ENCODE measurements at places on chromosomes 16 and 17.

GRCh38 chr17:2023692-2024571, 1.2 kb downstream of the RTN4RL1 start:
- peak; percentile 44 for DNase-seq

DNA sequence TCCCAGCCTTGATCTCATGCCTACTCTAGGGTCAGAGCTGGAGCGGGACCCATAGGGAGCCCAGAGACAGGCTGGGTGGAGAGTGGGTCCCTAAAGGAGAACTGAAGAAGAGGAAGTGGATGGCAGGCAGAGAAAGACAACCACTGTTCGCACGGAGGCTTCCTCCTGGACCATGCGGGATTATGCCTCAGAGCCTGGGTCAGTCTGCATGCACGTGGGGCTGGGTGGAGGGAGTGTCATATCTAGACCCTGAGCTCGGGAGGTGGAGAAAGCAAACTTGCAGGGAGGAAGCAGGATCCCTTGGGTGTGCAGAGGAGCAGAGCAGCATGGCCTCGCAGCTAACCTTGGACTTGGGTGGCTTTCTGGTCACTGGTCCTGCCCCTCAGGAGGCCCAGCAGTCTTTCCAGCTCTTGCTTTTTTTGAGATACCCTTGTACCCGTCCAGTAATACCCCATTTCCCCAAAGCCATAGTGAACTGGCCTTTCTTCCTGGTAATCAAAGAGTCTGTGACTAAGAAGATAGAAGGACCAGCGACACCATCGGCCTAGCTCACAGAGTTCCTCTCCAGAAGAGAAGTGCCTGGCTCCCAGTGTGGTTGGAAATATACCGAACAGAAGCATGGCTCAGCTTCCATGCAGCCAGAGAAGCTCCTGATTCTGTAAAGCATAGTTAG, 344.2 kb downstream of the CPPED1 start:
- no peak for DNase-seq

- no peak for DNase-seq
Observed at GRCh38 chr17:61783556-61784304, 79.6 kb downstream of the BRIP1 start.

- DNase-seq: no peak
Observed at GRCh38 chr17:81440511-81441244, 45.4 kb downstream of the BAHCC1 start.

DNA sequence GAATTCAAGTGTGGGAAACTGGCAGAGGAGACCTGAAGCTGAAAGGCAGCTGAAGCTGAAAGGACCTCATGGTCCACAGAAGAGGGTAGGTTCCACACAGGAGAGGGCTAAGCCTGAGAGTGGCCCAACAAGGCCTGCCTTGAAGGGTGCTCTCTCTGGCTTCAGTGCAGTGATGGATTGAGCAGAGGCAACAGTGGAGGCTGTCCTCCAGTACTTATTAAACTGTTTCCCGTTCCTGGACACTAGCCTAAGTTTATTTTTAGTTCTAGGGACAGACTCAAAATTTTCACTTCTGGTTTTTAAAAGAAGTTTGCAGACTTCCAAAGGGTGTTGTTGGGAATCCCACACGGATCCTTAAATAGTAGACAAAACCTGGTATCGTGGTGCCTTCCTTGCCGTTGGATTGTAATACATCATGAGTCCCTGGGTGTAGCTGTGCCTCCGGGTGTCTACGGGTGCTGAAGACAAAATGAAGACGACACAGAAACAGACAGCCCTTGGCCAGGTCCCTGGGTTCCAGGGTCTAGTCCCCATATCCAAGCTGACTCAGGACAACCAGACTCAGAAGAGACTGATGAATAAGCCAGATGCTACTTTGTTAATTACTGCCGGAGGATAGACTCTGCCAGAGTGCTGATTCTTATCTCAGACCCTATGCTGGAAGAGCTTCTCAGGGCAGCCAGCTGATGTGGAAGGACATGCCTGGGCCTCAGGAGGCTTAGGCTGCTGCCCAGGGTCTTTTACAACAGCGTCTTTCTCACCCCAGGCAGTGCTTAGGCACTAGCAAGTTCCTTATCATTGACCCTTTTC, 7.1 kb upstream of the CMTM4 start:
- DNase-seq: no peak

GRCh38 chr17:30554839-30555751, 77.9 kb downstream of the GOSR1 start:
- no peak for DNase-seq

GRCh38 chr16:86802013-86802412, 223.7 kb downstream of the FOXL1 start:
- no peak for DNase-seq

DNA sequence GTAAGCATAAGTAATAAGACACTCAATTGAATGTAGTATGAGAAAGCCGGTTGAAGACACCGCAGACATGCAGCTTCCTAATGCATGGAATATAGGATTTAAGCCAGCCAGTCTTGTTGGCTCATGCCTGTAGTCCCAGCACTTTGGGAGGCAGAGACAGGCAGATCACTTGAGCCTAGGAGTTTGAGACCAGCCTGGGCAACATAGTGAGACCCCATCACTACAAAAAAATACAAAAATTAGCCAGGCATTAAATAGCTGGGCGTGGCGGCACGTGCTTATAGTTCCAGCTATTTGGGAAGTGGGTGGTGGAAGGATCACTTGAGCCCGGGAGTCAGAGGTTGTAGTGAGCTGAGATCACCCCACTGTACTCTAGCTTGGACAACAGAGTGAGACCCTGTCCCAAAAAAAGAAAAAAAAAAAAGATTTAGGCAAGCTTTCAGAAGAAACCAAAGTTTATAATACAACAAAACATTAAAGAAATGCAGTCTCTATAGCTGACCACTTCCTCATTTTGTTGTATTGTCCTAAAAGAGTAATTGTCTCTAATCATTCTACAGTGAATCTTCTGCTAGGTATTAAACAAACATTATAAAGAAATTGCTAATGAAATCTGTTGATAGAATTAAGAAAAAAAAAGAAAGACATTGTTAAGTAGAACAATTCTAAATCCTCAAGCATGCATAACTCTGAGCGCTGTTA, 68.6 kb upstream of the KIFC3 start:
- no peak for DNase-seq

DNA sequence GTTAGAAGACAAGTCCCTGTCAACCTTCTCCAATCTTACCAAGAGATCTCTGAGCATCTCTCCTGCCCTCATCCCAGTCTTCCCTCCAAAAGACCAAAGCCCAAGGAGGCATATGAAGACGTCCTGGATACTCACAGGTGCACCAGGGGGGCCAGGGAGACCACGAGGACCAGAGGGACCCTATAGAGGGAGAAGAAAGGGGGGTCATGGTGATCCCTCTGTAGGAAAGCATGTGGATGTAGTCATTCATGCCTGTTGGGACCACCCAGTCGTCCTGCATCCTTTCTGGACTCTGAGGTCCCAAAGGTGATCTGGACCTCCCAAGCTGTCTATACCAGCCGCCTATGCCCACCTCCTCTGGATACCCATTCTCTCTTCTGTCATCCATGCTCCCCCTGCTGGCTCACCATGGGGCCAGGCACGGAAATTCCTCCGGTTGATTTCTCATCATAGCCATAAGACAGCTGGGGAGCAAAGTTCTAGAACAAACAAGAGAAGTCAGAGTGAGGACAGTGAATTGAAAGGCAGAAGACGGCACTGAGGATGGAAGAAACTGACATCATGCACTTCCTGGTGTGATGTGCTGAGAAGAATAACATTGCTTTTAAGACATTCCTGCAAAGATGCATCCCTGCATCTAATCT, 3.3 kb downstream of the COL1A1 start:
- DNase-seq: peak; percentile 62

GRCh38 chr16:7820816-7821215, 488.2 kb downstream of the RBFOX1 start:
- DNase-seq: no peak

GRCh38 chr17:83164490-83164889, 85.1 kb downstream of the METRNL start:
- DNase-seq: no peak

DNA sequence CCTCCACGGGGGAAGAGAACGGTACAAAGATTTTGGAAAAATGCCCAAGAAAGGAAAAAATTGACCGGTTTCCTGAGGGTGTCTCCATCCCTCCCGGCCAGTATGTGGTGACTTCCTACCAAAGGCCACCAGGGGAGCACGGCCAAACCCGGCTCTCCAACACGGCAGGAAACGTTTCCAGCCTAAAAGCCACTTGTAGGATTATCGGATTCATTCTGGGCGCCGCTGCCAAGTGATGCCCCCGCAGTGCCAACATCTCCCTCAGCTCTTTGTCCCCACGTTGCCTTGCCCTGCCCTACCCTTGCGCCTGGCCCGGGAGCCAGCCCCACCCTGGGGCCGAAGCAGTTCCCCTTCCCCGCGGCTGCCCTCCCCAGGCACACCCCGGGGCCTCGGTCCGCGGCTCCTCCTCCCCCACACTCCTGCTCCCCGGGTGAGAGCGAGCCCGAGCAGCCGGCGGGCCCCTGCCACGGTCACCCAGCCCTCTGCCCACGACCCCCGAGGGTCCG, 688 bp downstream of the CRK start:
- DNase-seq: peak; percentile 15
